Astrocyte of the hippocampus (primary cell): ENCODE measurements at places on chromosomes 7 and 10.
A peak's percentile ranks its signal among the peaks of the same experiment; 100 is the strongest.

DNA sequence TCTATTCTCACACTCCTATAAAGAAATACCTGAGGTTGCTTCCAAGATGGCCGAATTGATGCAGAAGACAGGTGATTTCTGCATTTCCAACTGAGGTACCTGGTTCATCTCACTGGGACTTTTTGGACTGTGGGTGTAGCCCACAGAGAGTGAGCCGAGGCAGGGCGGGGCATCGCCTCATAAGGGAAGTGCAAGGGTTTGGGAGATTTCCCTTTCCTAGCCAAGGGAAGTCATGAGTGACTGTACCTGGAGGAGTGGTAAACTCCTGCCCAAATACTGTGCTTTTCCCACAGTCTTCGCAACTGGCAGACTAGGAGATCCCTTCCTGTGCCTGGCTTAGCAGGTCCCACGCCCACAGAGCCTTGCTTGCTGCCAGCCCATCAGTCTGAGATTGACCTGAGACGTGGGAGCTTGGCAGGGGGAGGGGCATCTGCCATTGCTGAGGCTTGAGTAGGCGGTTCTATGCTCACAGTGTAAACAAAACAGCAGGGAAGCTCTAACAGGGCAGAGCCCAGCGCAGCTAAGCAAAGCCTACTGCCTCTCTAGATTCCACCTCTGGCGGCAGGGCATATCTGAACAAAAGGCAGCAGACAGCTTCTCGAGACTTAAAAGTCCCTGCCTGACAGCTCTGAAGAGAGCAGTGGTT, 152.2 kb downstream of the ARL4A start:
- no peak for DNase-seq

DNA sequence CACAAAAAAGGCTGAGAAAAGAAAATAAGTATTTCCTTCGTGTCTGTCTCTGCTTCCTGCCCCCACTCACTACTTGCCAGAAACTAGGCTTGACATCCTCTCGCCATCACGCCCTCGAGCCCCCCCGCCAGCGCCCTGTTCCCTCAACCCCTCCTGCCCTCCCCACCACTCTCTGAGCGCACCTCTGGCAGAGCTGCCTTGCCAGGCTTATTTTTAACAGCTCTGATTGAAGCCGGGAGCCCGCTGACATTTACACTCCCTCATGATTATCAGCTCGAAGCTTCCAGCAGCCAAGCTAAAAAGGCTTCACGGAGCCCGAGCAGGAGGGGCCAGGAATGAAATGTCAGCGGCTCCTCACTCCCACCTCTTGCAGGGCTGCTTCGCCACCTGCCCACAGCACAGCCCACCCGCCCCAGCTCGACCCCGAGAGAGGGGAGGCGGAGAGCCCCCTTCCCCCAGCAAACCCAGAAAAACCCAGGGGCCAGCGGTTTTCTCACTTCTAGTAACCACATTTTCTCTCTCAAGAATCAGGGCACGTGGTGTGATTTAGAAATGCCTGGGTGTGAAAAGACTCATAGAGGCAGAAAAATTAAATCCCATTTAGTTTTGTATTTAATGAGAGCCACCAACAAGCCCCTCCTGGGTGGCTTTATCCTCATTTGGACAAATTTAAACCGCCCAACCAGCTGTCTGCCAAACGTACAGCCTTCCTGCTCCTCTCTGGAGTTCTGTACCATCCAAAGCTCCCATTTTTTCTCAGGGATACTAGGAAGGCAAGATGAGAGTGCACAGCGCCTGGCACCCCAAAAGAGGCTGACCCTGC, 89.3 kb downstream of the SLIT1 start:
- DNase-seq = peak; percentile 16

DNA sequence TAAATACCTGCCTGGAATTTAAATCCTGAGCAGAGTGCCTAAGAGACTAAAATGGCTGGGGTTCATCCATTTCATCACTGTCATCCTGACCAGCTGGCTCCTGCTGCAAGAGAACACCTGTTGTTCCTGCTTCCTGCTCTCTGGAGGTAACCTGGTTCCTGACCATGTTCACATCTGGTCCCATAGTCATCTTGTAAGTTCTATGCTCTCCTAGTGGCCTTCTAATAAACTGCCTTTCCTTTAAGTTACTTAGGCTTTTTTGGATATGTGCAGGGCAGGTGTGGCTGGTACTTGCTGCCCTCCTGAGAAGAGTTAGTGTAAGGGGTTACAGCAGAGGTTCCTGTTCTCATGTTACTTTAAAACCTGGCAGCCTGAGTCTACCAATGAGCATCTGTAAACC, 80.0 kb downstream of the NRCAM start:
- DNase-seq = no peak

DNA sequence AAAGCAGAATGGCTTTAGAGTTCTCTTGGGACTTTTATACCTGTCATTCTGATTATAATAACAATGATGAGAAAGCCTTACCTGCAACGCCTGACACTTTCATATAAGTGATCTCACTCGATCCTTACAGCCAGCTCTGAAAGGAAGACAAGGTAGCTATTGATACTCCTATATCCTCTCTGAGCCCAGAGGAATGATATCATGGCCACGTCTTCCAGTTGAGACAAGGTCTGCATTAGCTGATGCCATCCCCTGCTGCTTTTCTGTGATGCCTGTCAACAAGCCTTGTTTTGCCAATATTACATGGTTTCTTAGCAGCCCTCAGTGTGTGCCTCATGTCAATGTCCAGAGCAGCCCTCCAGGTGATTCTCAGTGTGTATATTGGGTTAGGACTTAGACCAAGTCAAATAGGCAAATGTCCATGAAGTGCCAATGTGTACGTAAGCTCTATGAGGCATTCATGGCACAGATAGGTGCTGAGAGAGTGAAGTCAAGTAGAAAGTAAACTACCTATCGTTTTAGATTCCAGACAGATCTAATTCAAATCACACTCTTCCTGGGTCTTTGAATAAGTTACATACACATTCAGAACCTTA, 405.9 kb downstream of the ADRA2A start:
- DNase-seq = no peak

- no peak for DNase-seq
These were observed 221.4 kb upstream of the SEMA3C start for GRCh38 chr7:81140252-81140651.

DNA sequence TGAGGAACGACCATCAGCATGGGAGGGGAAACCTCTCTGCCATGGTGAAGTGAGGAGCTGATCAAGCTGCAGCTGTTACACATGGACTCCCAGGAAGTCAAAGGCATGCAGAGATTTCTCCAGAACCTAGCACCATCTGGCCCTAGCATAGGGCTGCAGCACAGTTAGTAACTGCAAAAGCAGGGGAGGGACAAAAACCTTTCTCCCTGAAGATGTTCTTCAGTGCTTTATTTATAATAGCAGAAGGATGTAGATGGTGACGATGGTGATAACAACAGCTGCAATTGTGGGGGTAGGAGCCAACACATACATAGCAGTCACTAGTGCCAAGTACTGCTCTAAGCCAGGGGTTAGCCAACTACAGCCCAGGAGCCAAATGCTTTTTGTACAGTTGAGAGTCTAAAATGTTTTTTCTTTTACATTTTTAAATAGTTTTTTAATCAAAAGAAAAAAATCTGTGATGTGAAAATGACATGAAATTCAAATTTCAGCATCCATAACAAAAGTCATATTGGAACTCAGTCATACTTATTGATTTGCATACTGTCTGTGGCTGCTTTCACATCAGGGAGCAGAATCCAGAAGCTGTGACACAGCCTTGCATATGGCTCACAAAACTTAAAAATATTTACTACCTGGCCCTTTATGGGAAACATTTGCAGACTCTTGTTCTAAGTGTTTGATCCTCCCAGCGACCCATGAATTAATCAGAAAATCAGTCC, 299.5 kb downstream of the ELMO1 start:
- DNase-seq = no peak

GRCh38 chr7:25496476-25497368, 268.4 kb upstream of the NPVF start:
- DNase-seq = no peak

DNA sequence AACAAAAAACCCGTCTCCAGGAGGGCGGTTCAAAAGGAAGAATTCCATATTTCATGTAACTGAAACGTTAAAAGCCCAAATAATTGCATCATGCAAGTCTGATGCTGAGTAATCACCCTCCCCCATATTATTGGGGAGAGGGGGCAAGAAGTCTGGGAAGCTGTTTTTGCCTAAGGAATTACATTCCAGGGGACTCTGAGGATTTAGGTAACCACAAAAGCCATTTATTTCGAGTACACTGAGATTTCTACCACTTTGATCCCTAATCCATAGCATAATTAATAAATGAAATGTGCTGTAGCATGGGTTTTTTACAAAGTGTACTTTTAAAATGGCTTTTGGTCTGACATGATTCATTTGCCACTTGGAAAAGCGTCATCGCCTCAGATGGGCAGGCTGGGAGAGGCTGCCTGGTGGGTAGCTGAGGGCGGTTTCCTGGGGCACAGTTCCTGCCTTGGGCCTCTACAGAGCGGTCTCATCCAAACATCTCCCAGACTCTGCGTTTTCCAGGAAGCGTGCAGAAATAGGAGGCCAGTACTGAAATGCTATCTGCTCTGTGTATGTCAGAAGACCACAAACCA, 106.5 kb downstream of the TCF7L2 start:
- DNase-seq = peak; percentile 72

GRCh38 chr7:27188386-27189294, 3.6 kb upstream of the HOXA11 start:
- DNase-seq = no peak

GRCh38 chr7:45349090-45349489, 191.5 kb downstream of the RAMP3 start:
- DNase-seq = no peak

DNA sequence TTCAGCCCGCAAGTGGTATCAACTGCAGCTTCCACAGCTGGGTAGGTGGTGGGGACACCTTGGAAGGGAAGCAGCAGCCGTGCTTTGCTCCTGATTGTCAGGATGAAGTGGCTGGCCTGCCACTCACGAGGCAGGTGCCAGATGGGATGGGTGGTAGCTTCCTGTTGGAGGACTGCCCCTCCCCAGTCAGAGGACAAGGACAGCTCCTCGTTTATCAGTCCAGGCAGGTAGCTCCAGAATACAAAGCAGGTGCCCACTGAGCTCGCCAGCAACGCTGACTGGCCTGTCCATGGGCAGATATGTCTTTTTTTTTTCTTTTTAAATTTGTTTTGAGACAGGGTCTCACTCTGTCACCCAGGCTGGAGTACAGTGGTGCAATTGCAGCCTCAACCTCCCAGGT, 431.3 kb downstream of the GALNT17 start:
- DNase-seq = no peak

- no peak for DNase-seq
These were observed 14.8 kb downstream of the GRIFIN start for GRCh38 chr7:2461268-2462026.

GRCh38 chr10:45325116-45325515, 9.7 kb upstream of the OR13A1 start:
- no peak for DNase-seq

GRCh38 chr7:138527746-138528223, 67.7 kb downstream of the TRIM24 start:
- peak; percentile 10 for DNase-seq

- DNase-seq = peak; percentile 78
These were observed 132.6 kb upstream of the PODXL start for GRCh38 chr7:131688738-131689661.

DNA sequence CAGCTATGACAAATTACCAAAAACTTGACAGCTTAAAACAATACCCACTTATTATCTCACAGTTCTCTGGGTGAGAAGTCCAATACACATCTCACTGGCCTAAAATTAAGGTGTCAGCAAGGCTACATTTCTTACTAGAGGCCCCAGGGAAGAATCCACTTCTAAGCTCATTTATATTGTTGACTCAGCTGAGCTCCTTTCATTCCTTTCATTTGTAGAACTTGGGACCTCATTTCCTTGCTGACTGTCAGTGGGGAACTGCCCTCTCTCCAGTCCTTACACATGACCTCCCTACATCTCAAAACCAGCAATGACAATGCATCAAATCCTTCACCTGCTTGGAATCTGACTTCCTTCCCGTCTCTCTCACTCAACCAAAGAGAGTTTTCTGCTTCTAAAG, 240.3 kb downstream of the IPMK start:
- no peak for DNase-seq

- no peak for DNase-seq
These were observed 49.4 kb upstream of the EGFR start for GRCh38 chr7:54969208-54969967.

GRCh38 chr10:60353519-60354258, 36.0 kb downstream of the ANK3 start:
- no peak for DNase-seq

DNA sequence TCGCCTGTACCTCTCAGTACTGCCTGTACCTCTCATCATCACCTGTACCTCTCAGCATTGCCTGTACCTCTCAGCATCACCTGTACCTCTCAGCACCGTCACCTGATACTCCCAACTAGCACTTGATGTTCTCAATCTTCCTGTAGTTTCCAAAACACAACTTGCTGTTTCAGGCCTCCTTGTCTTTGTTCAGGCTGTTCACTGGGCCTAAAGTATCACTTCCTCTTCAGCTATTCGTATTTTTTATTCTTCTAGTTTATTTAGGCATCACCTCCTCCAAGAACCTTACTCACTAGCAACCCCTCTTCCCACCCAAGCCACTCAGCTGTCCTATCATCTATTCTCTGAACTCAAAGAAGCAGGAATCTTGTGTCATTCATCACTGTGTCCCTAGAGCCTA, 24.1 kb downstream of the OR6B1 start:
- DNase-seq = no peak

DNA sequence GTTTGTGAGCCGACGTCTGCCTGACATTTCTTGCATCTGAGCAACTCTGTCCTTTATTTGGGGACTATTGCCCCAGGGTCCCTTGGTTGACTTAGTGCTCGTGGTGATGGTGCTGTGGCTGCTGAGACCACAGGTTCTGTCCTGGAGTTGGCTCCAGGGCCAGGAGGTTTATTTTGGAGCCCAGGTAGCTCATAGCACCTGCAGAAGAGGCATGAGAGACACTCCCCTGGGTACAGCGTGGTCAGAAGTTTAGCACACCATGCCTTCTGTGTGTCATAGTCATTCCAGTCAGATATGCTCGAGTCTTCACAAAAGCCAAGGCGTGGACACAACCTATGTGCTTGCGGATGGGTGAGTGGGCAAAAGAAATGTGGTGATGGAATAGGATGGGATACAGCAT, 496.9 kb downstream of the TCERG1L start:
- no peak for DNase-seq

DNA sequence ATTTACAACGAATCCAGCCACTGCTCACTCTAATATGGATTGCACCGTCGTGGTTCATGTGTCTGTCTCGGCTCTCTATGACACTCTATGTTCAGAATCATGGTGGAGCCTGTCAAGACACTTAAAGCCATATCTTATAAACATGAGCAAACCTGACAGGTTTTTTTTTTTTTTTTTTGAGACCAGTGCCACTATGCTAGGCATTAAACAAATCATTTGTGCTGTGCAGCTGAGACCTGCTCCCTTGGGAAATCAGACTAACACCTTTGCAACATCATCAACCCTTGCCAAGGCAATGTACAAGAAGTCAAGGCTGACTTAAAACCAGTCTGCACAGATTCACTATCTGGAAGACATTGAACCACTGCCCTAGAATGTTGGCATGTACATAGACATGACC, 181.2 kb upstream of the ANK3 start:
- no peak for DNase-seq

- no peak for DNase-seq
These were observed 33.3 kb upstream of the PON1 start for GRCh38 chr7:95357623-95358022.
